ENCODE measurements at places on chromosomes 5 and 9.

GRCh38 chr5:126526493-126526892, 68.5 kb downstream of the ALDH7A1 start:
- DNase-seq = no peak

GRCh38 chr9:22031655-22032411, 22.7 kb upstream of the CDKN2B start:
- no peak for DNase-seq

GRCh38 chr5:124050120-124050770, 538.3 kb downstream of the CSNK1G3 start:
- DNase-seq = no peak

DNA sequence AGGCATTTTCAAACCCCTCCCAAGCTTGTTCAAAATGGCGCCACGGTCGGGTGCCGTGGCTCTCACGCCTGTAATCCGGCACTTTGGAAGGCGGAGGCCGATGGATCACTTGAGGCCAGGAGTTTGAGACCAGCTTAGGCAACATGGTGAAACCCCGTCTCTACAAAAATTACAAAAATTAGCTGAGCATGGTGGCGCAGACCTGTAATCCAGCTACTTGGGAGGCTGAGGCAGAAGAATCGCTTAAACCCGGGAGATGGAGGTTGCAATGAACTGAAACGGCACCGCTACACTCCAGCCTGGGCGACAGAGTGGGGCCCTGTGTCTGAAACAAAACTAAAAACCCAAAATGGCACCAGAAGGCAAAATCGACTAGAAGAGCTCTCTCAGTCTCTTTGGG, 142.0 kb downstream of the MTX3 start:
- no peak for DNase-seq

GRCh38 chr5:2735996-2736395, 15.5 kb downstream of the IRX2 start:
- no peak for DNase-seq

- DNase-seq = no peak
Observed at GRCh38 chr5:33629999-33630398, 189.2 kb downstream of the TARS1 start.

DNA sequence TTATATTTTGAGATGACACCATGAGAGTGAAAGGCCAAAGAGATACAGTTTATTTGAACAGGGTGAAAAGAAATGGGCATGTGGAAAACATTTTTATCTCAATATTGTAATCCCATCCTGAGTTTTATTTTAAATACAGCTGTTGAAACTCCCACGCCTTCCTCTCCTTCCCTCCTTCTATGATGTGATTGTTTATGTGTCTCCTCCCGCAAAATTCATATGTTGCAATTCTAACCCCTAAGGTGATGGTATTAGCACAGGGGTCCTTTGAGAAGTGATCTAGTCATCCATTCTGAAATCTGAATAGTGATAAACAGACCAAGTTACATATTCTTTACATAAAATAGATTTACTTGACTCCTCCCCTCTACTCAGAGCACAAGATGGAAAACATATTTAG, 1275.4 kb upstream of the C9orf72 start:
- DNase-seq = no peak

DNA sequence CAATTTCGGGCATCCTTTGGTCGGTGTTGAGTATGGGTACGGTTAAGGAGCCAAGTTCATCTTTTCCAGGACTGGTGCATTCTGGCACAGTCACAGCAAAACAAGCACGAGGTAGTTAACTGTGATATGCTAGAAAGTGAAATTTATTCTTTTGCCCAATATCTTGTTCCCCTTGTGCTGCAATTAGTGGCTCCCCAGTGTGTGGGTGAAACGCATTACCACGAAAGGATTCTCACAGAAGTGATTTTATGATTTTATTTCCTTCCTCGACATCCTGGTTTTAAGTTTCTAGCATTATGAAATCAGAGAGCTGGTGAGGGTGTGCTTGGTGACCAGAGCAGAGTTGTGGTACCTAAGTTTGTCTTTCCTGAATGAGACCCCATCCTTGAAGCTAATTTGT, 1.5 kb downstream of the FRMPD1 start:
- no peak for DNase-seq

DNA sequence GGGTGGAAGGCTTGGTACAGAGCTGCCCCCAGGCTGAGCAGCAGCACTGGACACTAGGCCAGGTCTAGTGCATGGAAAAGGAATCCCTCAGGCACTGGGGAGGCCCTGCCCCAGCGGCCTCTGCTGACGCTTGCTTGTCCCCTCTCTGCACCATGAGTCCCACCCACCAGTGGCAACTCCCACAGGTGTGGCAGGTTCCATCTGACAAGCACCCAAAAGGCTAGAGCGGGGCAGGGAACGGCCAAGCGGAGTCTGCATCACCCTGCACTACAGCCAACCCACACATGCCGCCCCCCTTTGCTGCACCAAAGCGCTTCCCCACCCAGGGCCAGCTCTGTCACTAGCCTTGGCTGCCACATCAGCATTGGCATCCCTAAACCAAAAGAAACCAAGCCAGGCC, 115.2 kb upstream of the SARDH start:
- no peak for DNase-seq

GRCh38 chr5:174699131-174699530, 25.3 kb upstream of the MSX2 start:
- DNase-seq = no peak

GRCh38 chr9:137305060-137305797, 3.2 kb upstream of the NRARP start:
- DNase-seq = peak; percentile 82

DNA sequence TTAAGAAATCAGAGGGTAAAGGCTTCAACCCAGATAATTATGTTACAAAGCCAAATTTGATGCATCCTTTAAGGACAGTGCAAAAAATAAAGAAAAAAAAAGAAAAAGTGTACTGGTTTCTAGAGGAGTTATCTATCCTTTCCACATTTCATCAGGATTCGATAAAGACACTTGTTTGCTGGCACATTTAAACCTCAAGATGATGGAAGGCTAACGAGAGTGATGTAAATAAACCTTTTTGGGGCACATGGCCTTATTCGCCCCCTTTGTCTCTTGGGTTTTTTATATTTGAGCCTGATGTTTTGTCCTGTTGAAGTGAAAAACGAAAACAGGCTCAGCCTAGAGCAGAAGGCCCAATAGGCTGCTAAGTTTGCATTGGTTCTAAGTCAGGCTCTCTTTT, 416.5 kb downstream of the TAF11L14 start:
- DNase-seq = no peak

GRCh38 chr9:8926461-8926860, 1126.9 kb upstream of the DMAC1 start:
- DNase-seq = no peak

- DNase-seq = no peak
Observed at GRCh38 chr5:146007270-146007669, 70.9 kb downstream of the SH3RF2 start.

- DNase-seq = no peak
Observed at GRCh38 chr9:2559192-2560152, 62.1 kb upstream of the VLDLR start.

- no peak for DNase-seq
Observed at GRCh38 chr5:135218790-135219568, 180.1 kb downstream of the MACROH2A1 start.

DNA sequence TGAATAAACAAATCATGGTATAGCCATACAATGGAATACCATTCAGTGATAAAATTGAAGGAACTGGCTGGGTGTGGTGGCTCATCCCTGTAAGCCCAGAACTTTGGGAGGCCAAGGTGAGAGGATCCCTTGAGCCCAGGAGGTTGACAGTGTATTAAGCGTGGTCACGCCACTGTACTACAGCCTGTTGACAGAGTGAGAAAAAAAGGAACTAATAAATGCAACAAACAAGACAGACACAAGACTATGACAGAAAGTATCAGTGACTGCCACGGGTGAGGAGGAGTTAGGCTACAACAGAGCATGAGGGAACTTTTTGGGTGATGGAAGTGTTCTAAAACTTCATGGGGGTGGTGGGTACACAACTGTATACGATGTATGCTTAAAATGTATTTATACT, 2.2 kb downstream of the FNIP1 start:
- DNase-seq = no peak

DNA sequence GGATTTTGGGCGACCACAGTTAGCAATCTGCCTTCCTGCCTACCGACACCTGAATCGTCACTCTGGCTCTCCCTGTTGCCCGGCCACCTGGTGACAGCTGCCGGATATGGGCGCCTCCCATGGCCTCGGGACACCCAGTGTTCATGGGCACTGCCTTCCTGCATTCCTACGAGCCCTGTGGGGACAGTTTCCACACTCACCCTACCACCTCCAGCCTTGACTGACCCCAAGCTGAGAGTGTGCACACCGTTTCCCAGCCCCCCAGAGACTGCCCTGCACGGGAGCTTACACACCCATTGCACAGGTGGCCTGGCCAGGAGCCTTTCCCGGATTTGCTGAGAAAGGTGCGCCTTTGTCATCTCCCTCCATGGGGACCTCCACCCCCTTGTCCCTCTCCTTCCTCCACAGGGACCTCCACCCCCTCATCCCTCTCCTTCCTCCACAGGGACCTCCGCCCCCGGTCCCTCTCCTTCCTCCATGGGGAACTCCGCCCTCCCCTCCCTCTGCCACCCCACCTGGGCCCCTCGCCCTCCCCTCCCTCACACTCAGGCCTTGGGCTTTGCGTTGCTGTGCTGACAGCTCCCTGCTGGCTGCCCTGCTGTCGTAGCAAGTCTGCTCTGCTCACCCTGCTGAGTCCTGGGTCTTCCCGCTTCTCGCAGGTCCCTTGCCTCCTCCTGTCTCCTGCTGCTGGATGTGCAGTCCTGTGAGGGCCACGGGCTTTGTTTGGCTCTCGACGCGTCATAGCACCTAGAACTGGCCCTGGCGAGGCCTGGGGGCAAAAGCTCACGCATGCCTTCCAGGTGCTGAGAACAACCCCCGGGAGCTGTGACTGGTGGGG, 48.4 kb downstream of the MRPL36 start:
- DNase-seq = no peak

GRCh38 chr5:99607124-99607523, 678.3 kb upstream of the CHD1 start:
- no peak for DNase-seq

DNA sequence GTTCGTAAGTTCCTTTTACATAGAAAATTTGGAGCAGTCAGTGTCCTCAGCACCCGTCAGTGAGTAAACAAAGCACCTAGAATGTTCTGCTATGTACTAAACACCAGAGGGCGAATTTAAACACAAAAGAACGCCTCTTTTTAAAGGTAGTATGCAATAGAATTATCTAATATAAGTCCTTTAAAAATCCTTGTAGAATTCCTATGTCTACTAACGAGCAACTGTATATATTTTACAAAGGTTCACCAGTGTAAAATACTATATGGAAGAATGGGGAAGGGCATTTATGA, 499 bp upstream of the TMEM232 start:
- no peak for DNase-seq

GRCh38 chr5:133470841-133471240, 141.5 kb downstream of the FSTL4 start:
- DNase-seq = no peak

- no peak for DNase-seq
Observed at GRCh38 chr9:137603879-137604278, 1.6 kb upstream of the ARRDC1 start.

GRCh38 chr5:159319832-159320231, 10.5 kb downstream of the IL12B start:
- no peak for DNase-seq

- DNase-seq = no peak
Observed at GRCh38 chr9:89548071-89548638, 50.2 kb upstream of the SEMA4D start.

- DNase-seq = no peak
Observed at GRCh38 chr5:173663352-173664153, 47.1 kb upstream of the BOD1 start.
